ENCODE measurements at places on chromosomes 1 and 21.

DNA sequence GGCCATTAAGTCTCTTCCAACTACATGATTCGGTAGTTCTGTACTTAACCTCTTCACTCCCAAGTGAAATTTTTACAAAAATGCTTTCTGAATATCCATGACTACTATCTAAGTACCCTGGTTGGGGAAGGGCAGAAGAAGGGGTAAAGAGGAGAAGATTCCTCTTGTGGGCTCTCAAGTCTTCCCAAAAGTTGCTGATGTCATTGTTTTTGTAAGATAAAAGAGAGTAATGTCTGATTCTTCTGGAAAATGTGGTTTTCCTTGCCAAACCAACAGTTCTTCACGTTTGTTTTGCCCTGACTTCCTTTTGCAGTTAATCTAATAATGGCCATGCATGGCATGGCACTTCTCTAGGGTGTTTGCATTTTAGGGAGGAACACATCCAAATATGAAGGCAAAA lies 34.7 kb upstream of the AK4 start:
- no peak for DNase-seq

DNA sequence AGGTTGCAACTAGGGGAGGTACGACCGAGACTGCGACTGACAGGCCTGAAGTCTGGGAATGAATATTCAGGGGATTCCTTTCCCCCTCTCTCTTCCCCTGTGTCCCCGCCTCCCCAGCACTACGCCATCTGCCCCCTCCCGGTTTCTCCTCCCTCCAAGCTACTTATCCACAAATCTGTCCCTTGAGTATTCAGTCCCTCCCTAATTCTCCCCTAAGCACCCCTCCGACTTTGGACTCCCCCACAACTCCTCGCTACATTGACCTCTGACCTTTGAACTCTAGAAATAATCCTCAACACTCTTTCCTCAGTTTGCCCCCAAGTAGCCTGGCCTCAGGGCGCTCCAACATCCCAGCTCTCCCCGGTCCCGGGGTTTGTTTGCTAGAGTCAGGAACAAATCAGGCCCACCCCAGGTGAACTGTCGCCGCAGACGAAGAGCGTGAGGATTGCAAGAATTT lies 393 bp downstream of the LYSMD1 start:
- DNase-seq, result no peak

- DNase-seq, result no peak
Measured at GRCh38 chr1:236280438-236281197, 1.1 kb downstream of the ERO1B start.

DNA sequence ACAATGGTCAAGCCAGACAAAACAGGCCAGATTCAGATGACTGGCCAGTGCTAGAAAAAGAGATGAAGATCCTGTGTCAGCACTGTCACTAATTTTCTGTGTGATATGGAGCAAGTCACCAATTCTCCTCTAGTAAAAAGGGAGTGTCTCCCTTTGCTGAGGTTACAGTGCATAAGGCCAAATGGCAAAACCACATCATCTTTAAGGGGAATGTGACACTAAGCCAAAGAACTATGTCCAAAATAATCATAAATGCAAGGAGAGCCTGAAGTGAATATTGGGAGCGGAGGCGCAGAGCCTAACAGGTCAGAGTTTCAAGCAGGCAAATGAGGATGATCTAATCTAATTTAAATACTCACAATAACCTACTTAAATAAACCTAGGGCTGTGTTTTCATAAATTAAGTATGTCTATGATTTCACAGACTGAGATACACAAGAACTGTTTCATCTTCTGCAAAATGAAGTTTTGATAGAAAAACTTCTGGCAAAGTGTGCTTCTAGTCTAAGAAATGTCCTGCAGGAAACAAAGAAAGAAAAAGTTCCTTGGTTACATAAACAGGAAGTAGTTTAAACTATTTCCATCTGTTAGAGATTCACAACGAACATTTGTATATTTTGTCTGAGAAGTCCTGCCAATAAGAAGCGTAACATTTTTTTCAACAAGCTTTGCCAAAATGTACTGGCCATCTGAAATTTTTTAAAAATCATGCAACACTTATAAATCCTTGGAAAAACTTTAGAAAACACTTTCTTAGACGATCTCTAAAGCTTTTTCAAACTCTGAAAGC lies 290.2 kb downstream of the LRRC40 start:
- no peak for DNase-seq

- no peak for DNase-seq
Measured at GRCh38 chr1:118021668-118022067, 92.1 kb downstream of the WDR3 start.

GRCh38 chr1:78113156-78113916 lies 67.6 kb downstream of the GIPC2 start:
- DNase-seq, result no peak

- no peak for DNase-seq
Measured at GRCh38 chr1:219710529-219711194, 97.8 kb upstream of the ZC3H11B start.

DNA sequence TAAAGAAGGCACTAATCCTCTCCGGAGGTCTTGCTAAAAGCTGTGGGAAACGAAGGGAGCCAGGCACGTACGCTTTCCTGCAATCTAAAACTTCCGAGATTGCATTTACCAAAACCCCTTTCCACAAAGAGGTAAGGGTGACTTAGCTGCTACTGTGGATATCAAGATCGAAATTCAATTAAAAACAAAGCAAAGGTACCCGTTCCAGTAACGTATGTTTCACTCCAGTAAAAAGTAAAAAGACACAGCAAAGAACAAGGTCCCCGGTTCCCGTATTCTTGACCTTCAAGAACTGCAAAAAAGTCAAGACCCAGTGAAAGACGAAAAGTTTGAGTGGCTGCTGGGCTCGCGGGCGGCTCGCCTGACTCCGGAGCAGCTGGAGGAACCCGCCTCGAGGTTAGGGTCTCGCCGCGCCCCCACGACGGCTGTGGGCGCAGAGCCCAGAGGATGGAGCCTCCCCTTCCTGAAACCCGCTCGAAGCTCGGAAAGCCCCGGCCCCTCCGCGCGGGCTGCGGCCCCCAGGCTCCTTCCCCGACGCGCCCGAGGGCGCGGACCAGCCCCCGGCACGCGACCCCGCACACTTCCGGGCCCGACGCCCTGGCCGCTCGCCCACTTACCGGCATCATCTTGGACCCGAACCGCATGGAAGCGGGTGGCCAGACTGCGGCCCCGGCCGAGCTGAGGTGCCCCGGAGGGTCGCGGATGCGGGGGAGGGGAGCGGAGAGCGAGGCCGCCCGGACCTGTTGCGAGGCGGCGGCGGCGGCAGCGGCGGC lies 524 bp downstream of the TP53BP2 start:
- peak; percentile 59 for DNase-seq

DNA sequence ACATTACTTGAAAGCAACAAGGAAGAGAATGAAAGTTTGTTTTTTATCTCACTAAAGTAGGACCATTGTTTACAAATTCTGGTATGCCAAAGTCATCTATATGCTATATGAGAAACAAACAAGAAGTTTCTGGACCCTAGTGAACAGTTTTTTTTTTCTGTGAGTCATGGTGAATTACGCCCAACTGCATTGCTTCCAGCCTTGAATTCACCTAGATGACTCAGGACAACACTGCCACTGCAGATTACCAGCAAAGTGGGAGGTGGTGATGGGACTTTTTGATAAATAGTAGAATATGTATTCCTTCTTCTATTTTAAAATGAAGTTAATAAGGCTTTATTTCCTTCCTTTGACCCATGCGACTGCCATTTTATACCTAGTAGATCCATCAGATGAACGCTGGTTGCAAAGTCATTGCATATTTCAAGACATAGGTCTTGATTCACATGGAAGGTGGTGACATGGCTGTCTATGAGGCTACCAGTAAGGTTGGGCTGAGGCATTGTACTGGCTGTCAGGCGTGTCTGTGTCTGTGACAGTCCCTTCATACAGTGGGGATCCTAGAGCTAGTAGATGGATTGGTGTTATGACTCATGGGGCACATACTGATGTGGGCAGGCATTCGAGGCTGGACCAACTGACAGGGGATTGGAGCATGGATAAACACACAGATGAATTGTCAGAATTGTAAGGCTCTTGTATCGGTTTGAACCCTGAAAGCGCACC lies 49.1 kb upstream of the APOBEC4 start:
- no peak for DNase-seq

DNA sequence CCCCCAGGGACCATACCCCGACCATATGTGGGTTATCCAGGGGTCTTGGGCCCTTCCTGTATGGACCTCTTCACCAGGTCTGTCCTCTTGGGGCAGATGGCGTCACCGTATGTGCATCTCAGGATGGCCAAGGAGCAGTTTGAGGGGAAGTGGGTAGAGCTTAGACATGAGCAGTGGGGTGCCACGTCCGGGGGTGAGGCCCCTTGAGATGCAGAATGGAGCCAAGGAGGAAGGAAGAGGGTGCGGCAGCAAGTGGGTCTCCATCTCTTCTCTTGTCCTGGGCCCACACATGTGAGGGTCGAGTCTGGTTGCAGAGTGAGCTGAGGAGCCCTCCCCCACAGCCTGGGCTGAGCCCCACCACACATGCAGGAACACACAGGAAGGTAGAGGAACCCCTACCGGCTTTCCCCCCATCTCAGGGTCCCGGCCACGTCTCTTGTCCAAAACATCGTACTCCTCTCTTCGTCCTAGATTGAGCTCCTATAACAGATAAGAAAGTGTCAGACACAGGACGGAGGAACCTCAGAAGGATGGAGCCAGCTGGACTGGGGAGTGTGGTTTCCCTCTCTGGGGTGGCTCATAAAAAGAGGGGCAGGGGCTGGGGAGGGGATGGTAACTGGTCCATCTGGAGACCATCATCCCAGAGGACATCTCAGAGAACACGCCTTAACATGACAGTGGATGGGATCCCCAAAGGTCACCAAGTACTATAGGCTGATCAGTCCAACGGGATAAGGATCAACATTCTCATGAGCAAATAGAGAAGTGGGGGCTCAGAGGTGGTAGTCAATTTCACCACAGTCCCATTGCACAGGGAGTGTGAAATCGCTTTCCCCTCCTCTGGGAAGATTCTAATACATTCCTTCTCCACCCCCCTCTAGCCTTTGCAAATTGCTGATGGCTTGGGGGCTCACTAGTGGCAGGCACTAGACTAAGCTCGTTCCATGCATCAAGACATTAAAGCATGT lies 79.9 kb downstream of the CD247 start:
- no peak for DNase-seq

DNA sequence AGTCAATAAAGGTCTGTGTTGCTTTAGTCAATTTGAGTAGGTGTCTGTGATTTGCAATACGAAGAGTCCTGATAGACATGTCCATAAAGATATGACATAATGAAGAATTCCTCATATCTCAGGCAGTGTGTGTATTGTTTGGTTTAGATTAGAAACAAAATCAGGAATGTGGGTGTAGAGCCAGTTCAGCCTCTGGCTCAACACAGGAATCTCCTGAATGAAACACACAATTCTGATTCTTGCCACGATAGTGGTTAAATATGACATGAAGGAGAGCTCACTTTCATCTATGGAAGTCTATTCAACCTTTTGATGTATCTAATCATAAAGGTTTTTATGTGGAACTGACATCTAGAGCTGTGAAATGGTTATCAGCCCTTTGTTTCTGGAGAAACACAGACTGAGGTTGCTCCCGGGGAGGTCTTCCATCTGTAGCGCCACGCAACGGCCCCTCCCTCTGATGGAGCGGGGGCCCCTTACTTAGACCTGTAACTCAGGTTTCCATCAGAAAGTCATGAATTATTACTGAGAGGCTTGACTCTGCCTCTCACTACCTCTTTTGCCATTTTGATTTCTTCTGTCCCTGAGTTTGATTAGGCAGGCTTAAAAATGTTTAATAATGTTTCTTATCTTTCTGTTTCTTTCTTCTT lies 19.5 kb downstream of the TSPAN2 start:
- DNase-seq, result no peak

DNA sequence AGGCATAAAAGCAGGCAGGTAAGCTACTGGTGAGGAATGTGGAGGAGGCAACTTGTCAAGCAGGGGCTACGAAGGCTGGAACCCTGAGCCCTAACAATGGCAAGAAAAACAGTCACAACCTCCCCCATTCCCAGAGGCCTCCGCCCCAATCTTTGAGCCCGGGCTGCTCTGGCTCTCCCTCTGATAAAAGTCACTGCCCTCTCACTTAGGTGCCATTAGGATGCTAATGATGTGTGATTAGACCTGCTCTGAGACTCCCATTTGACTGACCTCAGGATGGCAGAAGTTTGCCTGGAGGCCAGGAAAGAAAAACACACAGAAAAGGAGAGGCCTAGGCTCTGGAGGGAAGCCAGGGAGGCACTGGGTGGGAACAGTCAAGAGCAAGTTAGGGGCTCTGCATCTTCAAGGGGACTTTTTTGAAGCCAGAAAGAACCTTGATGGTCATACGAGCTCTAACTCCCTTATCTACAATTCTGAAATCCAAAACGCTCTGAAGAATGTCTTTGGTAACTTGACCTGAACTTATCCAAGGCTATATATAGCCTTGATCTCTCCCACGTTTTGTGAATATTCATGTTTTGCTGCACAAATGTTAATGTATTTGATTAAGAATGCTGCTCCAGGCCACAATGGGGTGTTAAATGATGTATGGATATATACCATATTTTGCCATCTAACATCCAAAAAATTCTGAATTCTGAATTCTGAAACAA lies 98.9 kb downstream of the TRABD2B start:
- no peak for DNase-seq

- DNase-seq, result no peak
Measured at GRCh38 chr1:14120895-14121294, 420.9 kb downstream of the PRDM2 start.

DNA sequence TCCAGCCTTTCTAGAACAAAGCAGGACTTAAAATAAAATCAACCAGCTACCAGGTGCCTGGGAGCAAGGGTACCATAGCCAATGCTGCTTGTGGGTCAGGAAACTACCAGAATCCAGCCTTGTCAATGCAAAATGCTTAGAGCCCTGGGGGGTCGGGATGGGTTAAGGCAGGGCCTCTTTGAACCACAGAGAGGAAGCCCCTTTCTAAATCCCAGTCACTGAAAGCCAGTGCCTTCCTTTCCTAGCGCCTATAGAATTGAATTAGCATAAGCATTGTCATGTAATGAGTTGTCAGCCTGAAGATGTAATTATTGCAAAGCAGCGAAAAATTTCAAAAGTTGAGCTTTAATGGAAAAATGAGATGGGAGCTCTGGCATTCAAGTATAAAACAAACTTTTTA lies 176.6 kb upstream of the DAB1 start:
- no peak for DNase-seq

DNA sequence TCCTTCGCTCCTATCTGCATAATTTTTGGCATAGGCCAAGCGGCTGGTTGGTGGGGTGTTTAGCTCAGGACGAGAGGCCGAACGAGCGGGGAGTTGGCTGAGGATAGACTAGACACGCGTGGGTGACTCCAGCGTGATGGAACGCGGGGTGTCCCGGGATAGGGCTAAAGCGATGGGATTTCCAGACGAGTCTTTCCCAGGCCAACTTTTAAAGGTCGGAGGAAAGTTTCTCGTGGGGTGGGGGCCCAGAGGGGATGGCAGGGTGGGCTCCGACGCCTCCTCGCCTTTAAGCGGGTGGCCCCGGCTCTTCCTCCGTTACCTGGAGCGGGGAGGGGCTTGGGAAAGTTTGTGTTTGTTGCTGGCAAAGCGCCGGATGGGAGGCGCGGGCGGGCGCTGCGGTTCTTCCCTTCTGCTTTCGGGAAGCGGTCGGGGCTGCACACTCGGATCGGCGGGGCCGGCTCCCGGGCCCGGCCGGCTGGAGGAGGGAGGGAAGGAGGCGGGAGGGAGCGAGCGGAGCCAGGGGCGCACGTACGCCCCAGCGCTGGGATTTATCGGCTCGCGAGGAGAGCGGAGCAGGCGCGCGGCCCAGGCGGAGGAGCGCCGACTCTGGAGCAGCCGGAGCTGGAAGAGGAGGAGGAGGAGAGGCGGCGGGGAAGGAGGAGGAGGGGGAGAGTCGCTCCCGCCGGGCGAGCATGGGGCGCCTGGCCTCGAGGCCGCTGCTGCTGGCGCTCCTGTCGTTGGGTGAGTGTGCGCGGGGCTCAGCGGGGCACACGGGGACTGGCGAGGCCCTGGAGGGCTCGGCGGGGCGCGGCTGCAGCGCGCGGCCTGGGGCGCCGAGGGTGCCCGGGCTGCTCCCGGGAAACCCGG lies at the start of gene PTGFRN:
PTGFRN (plus strand) TSS at position 405 of the 867 bp plus-strand sequence; CDS start at position 693, 288 bp downstream.
- DNase-seq, result no peak
